Left ventricle myocardium superior (tissue), 1 donor: ENCODE measurements at places on chromosomes 6 and 20.

DNA sequence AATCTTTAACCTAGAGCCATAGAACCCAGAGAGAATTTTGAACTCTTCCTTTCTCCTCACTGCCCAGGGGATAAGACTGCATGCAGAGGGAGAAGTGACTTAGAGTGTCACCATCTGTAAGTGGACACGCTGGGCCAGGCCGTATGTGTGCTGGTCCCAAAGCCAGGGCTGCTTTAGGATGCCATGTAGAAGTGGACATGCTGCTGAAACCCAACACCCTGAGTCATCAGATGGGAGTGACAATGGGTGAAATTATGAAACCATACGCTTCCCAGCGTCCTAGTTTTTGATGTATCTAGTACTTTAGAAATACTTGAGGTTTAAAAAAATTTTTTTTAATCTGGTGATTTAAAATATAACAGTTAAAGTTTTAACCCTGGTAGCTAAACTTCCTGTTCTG, 191.1 kb downstream of the FNDC1 start:
- no peak for DNase-seq

DNA sequence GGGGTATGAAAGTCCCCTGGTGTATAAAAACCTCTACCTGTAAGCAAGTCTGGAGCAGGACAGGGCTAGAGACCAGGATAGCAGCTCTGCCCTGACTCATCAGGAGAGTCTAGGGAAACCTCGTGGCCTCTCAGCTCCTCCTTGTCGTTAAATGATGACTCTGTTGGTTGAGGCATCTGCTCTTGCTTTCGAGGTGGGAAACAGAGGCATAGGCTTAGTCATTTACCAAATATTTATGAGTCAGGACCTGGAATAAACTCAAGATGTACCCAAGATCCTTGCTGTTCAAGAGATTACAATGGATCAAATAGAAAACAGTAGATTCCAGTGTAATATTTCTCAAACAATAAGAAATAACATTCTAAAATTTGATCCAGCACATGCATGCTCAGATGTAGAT, 5.5 kb downstream of the MANBAL start:
- no peak for DNase-seq

- DNase-seq = no peak
Measured at GRCh38 chr6:49454787-49455709, 8.0 kb downstream of the MMUT start.

DNA sequence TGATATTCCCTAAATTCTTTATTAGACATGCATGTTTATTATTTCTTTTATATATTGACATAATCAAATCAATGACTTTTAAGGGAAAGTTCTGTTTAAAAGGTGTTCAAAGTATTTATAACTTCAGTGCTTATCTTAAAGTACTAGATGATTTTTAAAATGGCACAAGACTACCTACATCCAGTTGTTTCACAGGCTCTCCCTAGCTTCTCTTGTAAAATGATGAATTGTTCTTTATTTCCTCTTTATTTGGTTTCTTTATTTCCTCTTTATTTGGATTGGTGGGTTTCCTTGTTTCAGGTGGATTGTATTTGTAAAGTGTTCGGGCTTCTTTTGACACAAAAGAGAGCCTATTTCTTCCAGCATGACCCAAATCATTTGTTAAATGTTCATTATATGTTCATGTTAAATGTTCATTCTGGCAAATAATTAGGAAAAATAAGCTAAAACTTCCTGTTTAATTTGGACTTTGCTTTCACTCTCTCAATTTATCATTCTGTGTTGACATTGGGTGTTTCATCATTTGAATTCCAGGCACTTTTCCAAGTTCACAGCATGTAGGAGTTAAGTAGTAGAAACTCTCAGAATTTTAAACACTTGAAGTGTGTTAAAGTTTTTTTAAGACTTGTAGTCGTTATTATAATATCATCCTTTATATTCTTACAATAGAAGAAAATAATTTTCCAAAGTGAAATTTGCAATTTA, 24.6 kb downstream of the MLIP start:
- no peak for DNase-seq

DNA sequence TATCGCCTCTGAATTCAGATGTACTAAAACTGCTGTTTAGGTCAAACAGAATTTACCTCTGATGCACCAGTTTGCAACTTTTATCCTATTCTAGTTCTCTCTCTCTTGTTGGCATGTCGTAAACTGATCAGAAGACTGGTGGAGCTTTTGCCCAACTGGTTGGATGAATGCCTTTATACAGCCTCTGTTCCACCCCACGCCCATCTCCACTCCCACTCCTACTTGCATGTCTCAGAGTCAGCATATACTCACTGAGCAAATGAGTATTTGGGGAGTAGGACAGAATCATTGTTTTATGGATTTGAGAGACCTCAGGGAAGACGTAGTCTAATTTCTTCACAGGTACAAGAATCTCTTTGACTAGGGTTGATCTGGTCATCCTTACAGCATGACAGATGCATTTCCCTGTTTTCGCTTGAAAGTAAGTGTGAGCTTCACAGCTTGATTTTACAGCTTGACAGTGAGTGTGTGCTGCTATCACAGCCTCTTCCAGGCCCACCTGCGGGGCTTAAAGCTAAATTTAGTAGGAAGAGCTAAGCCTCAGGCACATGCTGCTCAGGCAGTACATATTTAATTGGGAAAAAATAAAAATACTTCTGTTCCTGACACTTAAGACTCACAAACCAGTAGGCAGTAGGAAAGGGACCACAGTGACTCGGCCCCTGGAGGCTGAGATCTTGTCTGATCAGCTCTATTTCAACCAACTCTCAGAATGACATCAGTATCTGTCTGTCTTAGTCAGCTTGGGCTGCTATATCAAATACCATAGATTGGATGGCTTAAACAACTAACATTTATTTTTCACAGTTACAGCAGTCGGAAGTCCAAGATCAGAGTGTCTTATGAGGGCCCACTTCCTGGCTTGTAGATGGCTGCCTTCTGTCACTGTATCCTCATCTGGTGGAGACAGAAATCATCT, 30.4 kb downstream of the TRMT6 start:
- no peak for DNase-seq

DNA sequence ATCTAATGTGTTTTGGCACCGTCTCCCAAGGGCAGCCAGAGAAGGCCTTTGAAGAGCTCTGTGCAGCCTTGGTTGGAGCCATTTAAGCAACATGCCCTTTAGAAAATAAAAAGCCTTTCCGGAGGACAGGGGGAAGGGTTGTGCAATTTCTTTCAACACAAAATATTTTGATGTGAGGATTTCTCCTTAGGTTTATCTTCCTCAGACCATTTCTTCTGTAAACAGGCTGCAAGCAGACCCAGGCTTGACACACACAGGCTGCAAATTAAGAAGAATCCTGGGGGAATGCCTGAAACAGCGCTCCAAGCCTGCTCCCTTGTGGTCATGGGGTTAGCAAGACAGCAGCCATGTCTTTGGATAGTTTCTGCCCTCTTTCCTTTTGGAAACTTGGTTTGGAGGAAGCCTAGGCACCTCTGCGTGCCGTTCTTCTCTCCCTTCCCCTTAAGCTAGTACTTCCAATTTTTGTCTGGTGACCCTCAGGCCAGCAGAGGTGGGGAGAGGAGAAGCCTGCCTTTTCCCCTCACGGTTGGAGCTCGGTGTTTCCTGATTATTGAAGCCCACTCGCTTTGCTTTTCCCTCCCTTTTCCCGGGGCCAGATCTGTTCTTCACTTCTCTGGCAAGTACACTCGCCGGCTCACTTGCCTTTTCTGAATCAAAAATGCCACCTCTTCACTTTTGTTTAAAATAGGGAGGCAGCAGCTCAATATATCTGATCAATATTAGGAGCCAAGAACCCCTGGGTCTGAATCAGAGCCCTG, 39.6 kb upstream of the NOX3 start:
- DNase-seq = peak; percentile 32

DNA sequence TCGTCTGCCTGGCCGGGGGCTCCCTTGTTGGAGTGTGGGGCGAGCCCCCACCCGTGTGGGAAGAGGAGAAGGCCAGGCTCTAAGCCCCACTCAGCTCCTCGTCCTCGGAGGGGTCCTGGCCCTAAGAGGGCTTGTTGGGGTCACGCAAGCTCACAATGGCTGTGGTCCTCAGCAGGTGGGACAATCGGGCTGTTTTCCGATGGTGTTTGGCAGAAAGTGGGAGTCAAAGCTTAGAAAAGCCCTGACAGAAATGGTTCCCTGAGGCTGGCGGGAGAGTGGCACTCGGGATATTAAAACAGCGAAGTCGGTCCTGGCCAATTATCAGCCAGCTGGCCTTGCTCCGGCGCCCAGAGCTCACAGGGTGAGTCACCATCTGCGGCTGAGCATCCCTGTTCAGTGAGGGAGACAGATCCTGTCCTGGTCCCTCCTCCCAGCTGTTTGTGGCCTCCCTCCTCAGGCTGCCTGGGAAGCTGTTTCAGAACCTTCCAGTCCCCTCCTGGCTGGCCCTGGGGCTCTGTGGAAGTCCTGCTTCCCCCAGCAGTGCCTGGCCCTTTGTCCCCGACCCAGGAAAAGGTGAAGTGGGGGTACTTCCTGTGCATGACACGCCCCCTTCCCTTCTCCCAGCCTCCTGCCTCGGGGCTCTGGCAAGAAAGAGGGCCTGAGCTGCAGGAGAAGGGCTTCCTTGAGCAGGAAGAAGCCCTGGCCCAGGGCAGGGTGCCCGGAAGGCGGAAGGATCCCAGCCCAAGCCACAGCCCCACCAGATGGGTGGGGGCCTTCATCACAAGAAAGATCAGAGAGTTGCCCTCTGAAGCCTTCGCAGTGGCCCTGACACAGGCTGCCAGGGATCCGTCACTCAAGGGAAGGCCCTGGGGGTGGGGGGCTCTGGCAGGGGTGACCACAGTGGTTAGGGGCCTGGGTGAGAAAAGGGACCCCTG, 53.6 kb upstream of the BHLHE23 start:
- peak; percentile 11 for DNase-seq

- no peak for DNase-seq
Measured at GRCh38 chr6:37580176-37580955, 80.7 kb upstream of the CCDC167 start.

GRCh38 chr6:167726043-167726621, 100.6 kb upstream of the AFDN start:
- DNase-seq = no peak

DNA sequence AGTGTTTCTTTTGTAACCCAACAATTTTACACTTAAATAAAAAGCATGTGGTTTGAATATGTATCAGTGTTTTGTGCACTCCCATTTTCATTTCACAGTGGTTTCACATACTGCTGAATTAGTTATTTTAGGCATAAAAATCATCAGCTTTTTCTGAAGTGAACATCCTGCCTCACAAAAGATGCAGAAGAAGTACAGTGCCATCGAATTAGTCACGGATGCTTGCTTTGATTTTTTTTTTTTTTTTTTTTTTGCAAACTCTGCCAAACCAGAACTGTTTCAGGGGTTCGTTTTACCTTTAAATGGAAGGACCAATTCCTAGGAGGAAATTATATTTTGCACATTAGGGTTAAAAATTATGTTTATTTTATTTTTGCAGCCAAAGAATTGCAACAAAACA, 158.6 kb downstream of the RPS12 start:
- DNase-seq = no peak

DNA sequence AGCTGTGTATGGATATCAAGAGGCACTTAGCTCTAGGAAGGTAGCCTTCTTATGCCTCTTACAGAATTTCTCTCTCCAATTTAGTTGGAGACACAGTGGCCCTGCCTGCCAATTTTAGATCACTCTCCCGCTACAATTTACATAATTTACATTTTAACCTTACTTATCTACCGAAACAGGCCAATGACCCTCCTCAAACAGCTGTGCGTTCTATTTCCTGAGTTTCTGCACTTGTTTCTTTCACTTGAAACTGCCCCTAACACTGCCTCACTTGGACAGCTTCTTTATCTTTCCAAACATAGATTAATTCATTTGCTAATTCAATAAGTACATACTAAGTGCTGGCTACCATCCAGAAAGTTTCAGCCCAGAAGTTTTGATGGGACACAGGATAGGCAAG, 52.9 kb upstream of the HDDC2 start:
- no peak for DNase-seq

GRCh38 chr6:160259598-160259997, 977 bp upstream of the SLC22A2 start:
- no peak for DNase-seq

- no peak for DNase-seq
Measured at GRCh38 chr6:52195886-52196285, 9.7 kb downstream of the IL17A start.

GRCh38 chr6:143901885-143902750, 37.8 kb downstream of the ZC2HC1B start:
- no peak for DNase-seq

GRCh38 chr20:50034567-50035180, 51.9 kb downstream of the SNAI1 start:
- DNase-seq = no peak

- peak; percentile 81 for DNase-seq
Measured at GRCh38 chr6:37029249-37029971, 24.0 kb downstream of the FGD2 start.

- DNase-seq = no peak
Measured at GRCh38 chr6:31065556-31065955, 46.8 kb downstream of the C6orf15 start.

GRCh38 chr6:122571888-122572287, 38.3 kb upstream of the PKIB start:
- no peak for DNase-seq

DNA sequence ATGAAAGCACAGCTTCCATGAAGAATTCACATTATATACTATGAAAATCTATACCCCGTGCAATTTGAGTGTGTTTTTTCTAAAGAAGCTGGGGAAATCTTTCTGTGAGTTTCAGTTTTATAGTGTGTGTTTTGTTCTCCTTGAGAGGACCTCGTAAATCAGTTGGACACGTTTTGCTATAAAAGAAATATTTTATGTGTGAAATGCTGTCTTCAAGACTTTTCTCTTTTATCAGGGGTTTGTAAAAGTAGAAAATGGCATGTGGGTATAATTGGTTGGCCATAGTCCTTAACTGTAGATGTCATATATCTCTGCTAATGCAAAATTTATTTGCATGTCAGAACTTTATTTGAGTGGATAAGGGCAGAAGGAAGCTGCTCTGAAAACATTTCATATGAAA, 186.2 kb downstream of the CDH4 start:
- DNase-seq = no peak

DNA sequence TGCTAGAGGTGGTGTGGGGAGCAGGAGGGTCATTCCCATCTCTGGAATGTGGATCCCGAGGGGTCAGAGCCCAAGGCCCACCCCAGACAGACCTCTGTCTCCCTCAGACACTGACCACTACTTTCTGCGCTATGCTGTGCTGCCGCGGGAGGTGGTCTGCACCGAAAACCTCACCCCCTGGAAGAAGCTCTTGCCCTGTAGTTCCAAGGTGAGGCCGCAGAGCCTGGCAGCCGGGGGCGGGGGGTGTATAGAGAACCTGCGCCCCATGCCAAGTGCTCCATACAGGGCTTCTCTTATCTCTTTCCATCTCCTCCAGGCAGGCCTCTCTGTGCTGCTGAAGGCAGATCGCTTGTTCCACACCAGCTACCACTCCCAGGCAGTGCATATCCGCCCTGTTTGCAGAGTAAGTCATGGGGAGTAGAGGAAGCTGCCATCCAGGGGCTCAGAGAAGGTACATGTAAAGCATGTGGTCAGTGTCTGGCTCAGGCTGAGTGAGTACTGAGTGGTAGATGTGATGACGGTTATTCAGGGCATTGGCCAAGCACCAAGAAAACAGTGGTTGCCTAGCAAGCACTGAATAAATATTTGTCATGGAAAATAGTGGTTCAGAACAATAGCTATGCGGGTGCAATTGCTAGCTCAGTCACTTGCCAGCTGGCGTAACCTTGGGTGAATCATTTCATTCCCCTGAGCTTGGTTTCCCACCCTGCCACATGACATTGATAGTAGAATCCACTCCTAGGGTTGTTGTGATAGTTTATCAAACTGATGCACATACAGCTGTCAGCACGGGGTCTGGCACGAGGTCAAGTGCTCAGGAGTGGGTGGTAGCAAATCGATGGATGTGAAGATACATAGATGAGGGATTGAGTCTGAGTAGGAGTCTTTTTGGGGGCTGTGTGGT, 3.5 kb downstream of the PIGT start:
- peak; percentile 62 for DNase-seq
